EH (cell line): ENCODE measurements at places on chromosomes 4 and X.

DNA sequence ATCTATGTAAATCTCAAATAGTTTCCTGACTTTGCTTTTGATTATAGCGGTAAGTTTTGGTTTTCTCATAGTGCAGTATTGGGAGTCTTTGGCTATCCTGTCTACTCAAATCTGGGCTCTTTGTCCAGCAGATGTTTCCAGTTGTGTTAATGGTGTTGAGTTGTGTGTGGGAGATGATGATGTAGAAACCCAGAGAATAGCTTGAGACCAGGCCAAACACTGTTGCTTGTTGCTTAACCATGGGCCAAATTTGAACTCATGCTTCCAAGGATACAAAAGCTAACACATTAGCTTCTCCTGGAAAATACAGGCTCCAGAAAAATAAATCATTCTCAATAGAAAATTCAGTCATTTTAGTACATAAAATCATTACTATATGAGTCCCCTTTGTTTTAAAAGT lies 82.6 kb upstream of the GYPA start:
- DNase-seq = no peak

GRCh38 chr4:2515830-2516550 lies 20.5 kb upstream of the FAM193A start:
- no peak for DNase-seq

DNA sequence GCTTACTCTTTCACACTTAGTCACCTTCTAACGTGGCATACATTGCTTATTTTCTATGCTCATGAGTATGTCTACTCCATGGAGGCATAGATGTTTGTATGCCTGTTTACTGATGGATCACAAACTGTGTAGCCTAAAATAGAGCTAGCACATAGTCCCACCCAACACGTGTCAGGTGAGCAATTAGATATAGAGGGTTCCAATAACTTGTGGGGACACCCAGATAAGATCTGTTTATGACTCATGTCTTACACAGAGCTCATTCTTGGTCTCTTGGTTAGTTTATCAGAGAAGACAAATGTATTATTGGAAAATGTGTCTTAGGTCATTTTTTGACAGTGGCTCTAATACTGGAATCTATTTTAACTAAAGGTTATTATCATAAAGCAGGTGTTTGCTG lies 6.8 kb downstream of the ZFP42 start:
- no peak for DNase-seq

DNA sequence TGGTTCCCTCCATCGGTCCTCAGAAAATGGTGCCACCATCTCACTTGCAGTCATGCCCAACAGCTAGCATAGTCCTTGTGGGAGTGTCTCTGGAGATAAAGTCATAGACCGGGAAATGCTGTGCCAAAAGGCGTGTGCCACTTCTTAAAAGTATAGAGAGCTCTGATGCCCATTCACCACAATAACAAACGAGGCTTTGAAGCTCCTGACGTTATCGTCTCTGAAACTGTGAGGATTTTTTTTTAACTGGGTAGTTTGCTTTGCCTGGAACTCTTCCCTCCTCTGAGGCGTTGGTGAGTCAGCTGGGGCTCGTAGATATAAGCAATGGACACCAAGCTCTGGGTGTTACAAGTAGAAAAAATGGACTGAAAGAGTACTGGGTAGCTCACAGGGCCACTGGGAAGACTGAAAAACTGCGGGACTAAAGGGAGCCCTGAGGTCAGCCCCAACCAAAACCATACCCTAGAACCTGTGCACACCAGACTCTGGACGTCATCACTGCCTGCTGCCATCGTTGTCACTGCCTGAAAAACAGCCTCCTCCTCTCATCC lies 89.4 kb upstream of the TRIM2 start:
- peak; percentile 86 for DNase-seq

- no peak for DNase-seq
These were observed 35.4 kb upstream of the PPA2 start for GRCh38 chr4:105509291-105509690.

DNA sequence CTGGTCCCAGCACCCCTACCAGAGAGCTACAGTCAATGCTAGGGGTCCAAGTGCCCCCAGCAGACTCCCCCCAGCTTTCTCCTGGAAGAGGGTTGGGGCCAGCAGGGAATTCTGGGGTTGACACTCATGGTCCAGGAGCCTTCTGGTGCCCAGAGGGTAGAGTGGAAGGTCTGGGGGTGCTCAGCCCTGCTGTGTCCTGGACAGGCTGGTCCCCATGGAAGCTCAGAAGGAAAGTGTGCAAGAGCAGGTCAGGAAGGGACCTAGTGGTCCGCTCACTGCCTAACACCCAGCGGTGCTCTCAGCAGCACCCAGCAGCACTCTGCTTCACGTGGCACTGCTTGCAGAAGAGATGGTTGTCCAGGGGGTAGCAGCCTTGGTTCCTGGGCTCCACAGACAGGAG lies 6.9 kb downstream of the TEX13C start:
- no peak for DNase-seq

DNA sequence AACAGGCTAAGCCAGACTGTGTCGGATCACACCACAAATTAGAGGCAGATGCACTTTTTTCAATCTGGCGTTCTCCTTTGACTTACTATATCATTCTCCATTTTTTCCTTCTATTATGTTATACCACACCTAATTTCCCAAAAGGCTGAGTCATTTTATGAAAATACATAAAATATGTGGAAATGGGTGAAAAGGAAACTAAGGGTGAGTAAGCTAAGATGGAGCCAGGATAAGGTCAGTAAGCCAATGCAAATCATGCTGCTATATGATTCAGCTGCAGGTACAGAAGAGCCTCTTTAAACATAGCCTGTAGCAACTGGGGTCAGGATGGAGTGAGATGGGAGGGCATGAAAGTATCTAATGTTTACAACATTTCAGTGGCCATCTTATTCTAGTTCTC lies 94.0 kb upstream of the TEX13A start:
- peak; percentile 6 for DNase-seq

GRCh38 chr4:52037689-52038102 lies 403 bp downstream of the SGCB start:
- peak; percentile 51 for DNase-seq

GRCh38 chr4:151568966-151569365 lies 160.0 kb downstream of the FHIP1A start:
- DNase-seq = no peak

DNA sequence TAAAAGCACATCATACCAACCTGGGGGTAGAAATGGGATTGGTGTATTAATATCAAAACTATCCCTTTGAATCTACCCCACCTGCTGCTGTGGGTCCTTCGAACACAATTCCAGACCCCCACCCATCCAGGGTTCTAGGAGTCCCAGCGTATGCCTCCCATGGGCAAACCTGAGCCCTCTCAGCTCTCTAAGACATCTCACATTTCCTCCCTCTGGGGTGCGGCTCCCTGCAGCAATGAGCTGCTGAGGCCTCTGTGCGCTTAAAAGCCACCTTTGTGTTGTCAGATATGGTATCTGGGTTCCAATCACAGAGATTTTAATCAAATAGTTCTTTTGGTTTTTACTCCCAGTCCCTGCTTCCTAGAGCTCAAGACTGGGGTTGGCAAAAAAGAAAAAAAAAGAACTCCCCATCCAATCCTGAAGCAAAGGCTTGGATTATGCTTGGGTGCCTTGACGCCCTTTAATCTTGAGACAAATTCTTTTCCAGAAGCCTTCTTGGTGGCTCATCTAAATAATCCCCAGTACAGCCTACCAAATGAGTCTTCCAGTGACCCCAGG lies 37.5 kb upstream of the NOCT start:
- DNase-seq = no peak

DNA sequence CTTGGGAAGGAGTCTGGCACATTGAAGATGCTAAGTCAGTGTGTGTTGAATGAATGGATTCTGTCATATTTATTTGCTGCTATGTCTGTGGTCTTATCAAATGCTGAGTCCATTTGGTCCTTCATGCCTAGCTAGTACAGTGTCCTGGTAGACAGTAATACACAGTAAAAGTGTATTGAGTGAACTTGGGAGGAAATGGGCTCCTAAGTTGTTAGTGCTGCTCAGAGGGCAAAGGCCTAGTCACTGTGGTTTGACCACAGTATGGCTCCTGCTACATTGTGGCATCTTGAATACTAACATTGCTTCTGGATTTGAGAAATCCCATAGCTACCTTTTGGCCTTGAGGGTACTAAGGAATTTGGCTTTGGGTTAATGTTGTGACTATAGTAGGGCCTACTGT lies 33.9 kb downstream of the MTM1 start:
- DNase-seq = no peak

DNA sequence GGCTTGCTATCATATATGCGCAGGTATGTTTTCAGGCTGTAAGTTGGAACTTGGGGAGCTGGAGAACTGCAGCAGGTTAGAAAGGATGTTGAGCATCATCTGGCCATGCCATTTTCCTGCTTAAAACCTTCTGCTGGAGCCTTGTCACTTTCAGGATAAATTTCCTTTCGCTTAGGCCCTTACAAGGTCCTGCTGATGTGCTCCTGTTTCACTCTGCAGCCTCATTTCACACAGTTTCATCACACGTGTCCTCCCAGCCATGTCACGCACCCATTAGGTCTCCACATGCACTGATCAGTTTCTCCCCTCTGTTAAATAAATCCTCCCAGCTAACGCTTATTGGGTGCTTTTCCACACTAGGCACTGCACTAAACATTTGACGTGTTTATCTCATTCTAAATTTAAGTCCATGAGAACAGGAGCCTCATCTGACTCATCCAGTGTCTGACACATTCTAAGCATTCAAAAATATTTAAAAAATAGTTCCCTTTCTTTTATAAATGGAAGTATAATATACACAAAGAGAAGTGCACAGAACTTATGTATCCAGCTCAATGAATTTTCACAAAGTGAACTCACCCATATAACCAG lies 14.5 kb downstream of the SOD3 start:
- peak; percentile 67 for DNase-seq

DNA sequence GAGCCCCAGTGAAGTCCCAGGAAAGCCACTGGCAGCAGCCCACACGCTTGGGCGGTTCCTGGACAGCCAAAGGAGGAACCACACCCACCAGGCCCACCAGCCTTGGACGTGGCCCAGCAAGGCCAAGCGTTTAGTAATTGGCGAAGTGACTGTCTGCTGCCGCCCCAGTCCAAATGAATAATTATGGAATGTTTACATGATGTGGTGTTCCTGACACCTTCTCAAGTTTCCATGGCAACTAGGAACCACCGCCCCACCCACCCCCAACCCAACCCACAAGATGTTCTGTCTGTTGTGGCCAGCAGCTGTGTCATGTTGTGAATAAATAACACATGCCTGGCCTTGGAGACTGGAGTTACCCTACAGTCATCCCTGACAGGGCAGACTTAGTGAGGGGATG lies 22.3 kb downstream of the APLN start:
- no peak for DNase-seq

GRCh38 chrX:46589977-46590723 lies 16.6 kb downstream of the CHST7 start:
- DNase-seq = peak; percentile 81

- peak; percentile 92 for DNase-seq
These were observed 29.6 kb downstream of the SLC16A2 start for GRCh38 chrX:74450803-74451449.

- no peak for DNase-seq
These were observed 526.0 kb downstream of the IL1RAPL1 start for GRCh38 chrX:29113221-29113620.

DNA sequence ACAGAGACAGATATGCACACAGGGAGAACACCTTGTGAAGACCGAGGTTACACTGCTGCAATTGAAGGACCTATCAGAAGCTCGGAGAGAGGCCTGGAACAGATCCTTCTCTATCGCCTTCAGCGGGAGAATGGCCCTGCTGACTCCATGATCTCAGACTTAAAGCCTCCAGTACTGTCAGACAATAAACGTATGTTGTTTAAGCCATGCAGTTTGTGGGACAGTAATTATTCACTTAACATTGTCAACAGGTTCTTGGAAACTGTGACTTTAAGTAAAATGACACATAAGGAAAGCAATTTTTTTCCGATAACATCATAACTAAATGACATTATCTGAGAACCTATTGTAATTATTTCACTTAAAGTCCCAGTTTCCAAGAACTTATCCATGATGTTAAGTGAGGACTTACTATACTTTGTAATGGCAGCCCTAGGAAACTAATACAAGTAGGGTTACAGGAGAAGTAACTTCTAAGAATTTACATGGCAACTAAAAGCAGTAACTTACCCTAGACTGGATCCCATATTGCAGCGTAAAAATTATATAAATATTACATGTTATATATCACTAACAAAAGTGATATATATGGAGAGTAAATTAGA lies 180.8 kb upstream of the MAB21L2 start:
- DNase-seq = no peak

GRCh38 chr4:101285985-101286384 lies 61.3 kb downstream of the PPP3CA start:
- DNase-seq = no peak

GRCh38 chr4:112859456-112860184 lies 189.8 kb upstream of the ANK2 start:
- no peak for DNase-seq

GRCh38 chr4:104302731-104303130 lies 192.0 kb downstream of the CXXC4 start:
- no peak for DNase-seq

GRCh38 chr4:34250562-34250961 lies 1993.8 kb downstream of the ARAP2 start:
- peak; percentile 39 for DNase-seq

- no peak for DNase-seq
These were observed 54.2 kb upstream of the LAS1L start for GRCh38 chrX:65588795-65589194.

GRCh38 chr4:78650106-78651024 lies 98.8 kb downstream of the ANXA3 start:
- DNase-seq = peak; percentile 94

- no peak for DNase-seq
These were observed 21.7 kb upstream of the GEMIN8 start for GRCh38 chrX:14051416-14051815.

DNA sequence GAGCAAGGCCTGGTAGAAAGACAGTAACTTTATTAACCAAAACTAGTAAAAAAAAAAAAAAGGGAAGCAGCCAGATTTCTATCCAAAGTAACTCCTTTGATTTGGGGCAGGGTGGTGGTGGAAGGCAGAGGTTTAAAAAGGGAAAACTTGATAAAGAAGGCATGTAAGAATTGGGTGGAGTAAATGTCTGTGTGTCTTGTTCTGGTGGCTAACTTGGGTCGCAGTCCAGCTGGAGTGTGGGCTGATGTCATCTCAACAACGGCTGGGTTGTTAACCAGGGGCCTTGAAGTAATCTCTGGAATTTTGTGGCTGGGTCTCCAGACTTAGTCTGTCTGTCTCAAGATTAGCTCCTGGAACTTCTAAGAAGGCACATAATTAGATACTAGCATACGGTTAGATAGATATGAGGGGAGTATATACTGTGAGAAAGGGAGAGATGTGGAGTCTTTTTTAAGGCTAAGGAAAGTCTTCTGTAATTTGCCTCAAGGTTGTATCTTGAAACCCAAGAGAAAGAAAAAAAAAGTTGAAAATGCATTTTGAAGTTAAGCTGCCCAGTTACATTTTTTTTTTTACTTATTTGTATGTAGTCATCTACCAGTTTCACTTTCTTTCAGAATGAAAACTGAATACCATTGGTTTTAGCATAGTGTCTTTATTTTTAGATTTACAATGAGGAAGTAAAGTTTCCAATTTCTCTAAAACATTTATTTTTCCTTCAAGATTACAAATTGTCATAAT lies 48.3 kb downstream of the MTHFD2L start:
- peak; percentile 70 for DNase-seq

DNA sequence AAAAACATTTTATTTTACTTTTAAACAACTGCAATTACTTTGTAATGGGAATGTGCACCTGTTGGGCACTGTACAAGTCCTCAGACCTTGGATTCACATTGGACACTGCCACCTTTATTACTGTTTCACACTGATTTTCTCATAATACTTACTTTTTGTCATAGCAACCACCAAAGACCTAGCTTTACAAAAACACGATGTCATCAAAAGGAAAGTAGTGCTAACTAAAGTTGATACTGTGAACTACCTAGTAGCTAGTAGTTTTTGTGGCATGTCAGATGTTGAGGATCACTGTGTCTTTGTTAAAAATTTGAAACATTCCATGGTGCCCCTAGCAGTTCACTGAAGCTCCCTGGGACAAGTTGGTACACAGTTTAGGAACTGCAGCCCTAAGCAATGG lies 62.9 kb upstream of the HOPX start:
- no peak for DNase-seq
